Cerebellar nuclear complex (tissue), 1 donor: ENCODE measurements at places on chromosomes 11 and 22.

GRCh38 chr11:19345519-19345847 is 104.7 kb upstream of the E2F8 start:
- no peak for DNase-seq

DNA sequence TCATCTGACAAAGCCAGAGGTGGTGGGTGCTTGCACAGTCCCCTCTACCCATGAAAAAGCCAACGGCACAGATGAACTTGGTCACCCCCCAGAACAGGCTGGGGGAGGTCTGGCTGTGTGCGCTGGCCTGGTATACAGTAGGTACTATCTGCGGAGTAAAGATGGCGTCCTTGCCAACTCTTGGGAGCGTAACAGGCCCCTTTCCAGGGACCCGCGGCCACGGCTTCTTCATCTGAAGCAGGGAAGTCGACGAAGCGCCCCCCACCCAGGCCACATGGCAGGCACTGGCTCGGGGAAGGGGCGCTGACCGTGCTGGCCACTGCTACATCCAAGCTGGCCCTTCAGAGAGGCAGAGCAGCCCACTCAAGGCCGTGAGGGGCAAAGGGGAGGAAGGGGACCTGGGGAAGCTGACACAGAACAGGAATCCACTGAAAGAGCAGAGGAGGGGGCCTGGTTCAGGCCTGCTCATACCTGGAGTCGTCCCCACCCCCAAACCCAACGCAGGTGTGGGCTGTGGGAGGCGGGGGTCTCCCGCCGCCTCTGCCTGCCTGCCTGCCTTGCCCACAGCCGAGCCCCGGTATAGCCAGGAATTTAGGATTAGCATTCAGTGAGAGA is 75.7 kb downstream of the CELSR1 start:
- no peak for DNase-seq

- no peak for DNase-seq
Observed at GRCh38 chr11:101866619-101867491, 48.0 kb upstream of the CEP126 start.

DNA sequence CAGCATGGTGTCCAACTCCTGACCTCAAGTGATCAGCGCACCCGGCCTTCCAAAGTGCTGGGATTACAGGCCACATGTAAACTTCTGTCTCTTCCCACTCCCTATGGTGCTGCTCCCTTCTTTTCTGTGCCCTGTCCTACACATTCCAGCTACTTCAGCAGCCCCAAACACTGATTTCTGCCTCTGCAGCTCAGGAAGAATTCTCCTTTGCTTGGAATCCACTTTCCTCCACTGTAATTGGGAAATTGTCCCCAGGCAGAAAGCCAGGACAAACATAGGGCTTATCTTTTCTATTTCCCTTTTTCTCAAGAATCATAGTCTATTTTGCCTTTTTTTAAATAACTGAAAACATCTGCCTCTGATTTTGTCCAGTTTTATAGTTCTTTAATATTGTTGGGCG is 21.3 kb upstream of the DRG1 start:
- no peak for DNase-seq

GRCh38 chr22:41976070-41976901 is 7.0 kb downstream of the SEPTIN3 start:
- no peak for DNase-seq

DNA sequence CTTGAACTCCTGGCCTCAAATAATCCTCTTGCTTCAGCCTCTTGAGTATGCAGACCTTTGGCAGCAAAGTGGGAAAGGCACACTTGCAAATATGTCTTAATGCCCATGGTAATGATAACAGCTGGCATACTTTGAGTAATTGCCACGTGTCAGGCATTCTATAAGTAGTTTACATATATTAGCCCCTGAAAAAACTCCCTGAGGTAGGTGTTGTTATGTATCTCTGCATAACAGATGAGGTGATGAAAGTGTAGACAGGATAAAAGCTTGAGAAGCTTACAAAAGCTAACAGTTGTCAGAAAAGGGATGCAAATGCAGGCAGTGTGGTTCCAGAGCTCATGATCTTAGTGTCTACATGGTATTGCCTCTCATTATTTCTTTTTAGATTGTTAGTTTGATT is 291.1 kb upstream of the C11orf87 start:
- no peak for DNase-seq

DNA sequence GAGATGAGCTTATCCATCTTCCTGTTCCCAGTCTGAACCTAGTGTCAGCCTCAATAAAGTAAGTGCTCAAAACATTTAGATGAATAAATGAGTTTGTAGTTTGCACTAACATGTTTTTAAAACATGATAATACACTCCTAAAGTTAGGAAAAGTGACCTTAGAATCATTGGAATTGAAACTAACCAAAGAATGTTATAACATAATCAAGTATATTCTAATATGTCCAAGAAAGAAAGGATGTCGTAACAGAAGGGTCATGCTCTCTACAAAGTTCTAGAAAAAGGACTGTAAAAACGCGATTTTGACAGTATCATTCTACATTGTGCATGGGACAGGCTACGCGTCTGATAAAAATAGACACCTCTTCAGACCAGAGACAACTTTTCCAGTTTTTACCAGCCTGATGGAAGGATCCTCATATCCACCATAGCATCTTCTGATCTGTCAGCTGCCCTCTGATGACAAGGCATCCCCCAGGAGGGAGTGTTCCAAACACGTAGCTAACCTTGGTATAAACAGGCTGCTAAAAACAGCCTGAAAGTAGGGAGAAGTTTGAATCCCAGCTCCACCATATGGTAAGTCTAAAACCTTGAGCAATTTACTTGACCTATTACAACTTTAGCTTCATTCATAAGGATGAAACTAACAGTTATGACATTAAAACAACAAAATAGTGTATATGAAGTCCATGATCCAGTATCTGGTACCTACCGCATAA is 30.2 kb downstream of the CLMP start:
- DNase-seq, result no peak

DNA sequence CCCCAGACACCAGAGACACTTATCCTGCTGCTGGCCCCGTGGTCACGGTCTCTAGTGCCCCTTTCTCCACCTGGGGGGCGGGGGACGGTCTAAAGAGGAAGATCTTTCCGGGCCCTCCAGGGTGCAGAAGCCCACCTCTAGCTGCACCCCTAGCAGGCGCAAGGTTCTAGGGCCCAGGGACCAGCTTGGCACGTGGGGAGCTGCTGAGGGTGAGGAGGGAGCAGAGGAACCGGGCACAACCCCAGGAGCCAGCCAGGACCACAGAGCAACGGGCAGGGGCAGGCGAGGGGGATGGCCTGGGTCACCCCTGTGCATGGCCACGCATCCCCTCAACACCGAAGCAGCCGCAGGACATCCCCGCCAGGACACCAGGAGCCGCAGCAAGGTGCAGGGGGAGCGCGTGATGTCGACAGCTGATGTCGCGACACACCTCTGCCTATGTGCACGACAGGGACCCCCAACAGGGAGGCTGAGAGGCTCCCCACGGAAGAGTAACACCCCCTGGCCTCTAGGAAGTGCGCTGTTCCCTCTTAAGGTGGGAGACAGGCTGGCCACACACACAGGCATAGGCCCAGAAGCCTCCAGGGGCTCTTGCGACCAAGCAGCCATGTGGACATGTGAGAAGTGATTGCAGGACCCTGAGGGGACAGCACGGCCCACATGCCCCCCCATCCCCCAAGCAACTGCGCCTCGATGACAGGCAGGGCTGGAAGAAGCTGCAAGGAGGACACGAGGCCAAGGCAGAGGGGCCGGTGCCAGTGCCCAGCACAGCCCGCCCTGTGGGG is 5.1 kb downstream of the LRFN4 start:
- no peak for DNase-seq

DNA sequence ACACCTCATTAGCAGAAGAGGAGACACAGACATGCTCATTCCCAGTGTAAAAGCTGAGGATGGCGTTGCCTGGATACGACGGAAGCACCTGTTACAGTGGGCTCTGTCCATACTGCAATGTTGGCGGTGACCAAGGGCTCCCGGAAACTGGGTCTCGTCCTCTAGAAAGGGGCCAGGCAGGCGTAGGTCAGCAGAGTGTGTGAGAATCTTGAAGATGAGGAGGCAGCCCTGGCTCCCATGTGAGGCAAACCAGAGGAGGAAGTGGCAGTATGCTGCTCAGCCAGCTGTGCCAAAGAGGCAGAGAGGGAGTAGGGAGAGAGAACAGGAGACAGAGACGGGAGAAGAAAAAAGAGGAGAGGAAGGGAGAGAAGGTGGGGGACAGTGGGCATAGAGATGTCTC is 10.3 kb downstream of the LTO1 start:
- no peak for DNase-seq
